ENCODE measurements at places on chromosomes 1 and 21.

DNA sequence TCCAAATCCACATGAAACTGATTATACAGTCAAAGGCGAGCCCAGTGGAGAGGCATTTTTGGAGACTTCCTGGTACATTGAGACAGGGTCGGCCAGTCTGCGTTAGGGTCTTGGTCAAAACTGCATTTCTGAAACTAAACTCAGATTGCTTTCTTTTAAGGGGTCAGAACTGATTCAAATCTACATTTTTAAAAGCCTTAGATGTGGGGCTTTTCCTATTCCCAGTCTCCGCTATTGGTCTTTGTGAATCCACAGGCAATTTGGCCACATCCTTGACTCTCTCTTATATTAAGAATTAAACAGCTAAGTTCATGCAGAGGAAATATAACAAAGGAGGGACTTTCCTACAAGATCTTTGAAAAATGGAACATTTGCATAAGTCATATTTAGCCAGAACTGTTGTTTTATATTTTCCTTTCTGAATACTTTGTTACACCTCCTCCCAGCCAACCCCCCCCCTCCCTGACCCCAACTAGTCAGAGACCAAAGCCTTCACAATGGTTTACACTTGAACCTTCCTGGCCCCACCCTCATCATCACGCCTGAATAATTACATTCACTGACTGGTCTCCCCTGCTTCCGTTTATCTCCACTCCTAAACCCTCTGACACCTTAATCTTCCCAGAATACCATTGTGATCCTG is 30.9 kb downstream of the SELL start:
- no peak for DNase-seq

- DNase-seq: peak; percentile 99
Measured at GRCh38 chr1:44807364-44808062, 362 bp upstream of the DYNLT4 start.

- no peak for DNase-seq
Measured at GRCh38 chr1:33850481-33850880, 13.4 kb upstream of the HMGB4 start.

DNA sequence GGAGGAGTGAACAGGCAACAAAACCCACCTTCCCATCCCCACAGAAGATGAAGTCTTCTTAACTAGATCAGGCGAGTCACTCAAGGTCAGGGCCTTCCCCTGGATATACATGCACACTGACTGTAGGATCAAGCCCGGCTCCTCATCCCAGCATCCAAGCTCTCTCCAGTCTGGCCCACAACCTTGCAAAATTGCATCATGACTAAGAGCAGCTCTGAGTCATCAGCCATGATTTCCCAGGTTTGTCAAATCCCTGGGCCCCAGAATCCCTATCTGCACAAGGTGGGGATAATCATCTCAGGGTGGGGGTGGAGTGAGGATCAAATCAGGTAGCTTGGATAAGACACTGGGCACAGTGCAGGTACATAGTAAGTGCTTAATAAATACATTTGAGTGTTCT is 199.3 kb upstream of the GRIK3 start:
- no peak for DNase-seq

GRCh38 chr1:207920444-207921021 is 9.6 kb upstream of the CD34 start:
- no peak for DNase-seq

DNA sequence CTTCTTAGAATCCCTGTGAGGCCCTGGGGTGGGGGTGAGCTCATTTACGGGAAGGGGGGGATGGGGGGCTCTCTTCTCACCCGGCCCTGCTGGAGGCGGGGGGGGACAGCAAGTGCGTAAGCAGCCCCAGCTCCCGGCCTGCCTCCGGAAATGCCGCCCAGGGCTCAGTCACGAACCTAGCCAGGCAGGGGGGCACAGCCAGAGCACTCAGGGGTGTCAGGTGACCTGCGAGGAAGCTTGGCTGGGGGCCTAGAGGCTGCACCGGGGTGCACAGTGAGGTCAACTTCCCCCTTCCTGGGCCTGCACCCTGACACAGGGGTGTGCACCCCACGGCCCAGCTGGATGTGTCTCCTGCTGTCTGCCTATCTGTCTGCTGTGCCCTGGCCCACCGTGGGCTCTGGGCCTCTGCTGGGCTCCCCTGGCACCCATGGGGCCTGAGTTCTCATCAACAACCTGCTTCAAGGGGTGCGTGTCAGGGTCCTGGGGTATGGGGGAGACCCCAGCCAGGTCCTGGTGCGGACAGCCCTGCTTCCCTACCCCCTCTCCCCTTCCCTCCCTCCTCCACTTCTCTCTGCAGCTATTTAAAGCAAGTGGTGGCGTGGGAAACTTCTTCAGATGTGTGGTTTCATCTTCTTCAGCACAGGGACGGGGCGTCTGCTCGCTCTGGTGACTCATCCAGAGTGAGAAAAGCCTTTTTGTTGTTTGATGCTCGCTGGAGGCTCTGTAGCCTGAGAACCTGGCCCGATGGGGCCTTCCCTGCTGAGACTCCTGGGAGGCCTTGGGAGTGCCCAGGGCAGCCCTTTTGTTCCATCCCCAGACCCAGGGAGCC is 92.5 kb upstream of the RUNX3 start:
- DNase-seq: peak; percentile 90

GRCh38 chr1:167628741-167629515 is 1.1 kb upstream of the RCSD1 start:
- DNase-seq: no peak
